ENCODE measurements at places on chromosomes 4 and X.

- no peak for DNase-seq
Measured at GRCh38 chr4:8838296-8838960, 33.2 kb downstream of the HMX1 start.

DNA sequence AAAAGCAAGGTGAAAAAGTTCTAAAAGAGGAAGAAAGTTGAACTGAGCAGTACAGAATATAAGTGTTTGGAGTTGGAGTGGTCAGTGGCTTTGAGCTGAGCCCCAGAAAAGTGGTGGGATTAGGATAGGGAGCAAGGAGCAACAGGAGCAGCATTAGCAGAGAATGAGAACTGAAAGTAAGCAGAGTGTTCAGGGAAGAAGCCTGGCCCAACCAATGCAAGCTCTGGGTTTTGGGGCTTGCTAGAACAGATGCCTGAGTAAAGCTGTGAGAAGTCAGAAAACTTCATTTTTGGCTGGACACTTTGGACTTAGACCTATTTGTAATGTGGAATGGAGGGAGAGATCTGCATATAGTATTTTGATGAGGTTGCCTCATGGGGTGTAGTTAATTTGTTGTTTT, 17.8 kb downstream of the JADE1 start:
- DNase-seq, result no peak

GRCh38 chrX:96551322-96551872, 133.2 kb upstream of the DIAPH2 start:
- no peak for DNase-seq

GRCh38 chrX:150456466-150456865, 93.3 kb downstream of the MAMLD1 start:
- DNase-seq, result no peak

- peak; percentile 37 for DNase-seq
Measured at GRCh38 chr4:37453281-37453998, 208.9 kb downstream of the NWD2 start.

DNA sequence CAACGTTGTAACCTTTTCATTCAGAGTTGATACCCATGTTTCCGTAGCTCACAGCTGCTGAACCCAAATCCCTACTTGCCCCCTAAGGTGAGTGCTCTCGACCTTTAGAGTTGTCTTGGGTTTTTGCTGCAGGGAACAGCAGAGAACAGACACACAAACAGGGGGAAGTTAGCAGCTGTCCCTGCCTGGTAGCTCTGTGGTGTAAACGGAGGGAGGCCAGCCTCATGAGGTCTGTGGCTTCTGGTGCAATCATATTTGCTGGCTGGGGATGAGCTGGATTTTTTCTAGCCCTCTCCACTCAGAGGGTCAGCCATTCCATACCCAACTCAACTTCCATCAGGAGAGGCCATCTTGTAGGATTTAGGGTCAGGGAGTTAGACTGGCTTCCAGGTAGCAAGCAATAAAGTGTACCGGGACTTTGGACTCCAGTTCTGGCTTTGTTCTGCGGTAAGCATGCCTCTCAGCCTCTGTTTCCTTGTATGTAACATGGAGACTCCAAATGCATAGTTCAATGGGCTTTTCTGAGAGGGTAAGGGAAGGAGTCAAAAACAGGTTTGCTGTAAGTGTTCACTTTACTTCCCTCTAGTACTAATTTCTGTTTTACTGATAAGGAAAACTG, 218.9 kb downstream of the MID1IP1 start:
- DNase-seq, result no peak

DNA sequence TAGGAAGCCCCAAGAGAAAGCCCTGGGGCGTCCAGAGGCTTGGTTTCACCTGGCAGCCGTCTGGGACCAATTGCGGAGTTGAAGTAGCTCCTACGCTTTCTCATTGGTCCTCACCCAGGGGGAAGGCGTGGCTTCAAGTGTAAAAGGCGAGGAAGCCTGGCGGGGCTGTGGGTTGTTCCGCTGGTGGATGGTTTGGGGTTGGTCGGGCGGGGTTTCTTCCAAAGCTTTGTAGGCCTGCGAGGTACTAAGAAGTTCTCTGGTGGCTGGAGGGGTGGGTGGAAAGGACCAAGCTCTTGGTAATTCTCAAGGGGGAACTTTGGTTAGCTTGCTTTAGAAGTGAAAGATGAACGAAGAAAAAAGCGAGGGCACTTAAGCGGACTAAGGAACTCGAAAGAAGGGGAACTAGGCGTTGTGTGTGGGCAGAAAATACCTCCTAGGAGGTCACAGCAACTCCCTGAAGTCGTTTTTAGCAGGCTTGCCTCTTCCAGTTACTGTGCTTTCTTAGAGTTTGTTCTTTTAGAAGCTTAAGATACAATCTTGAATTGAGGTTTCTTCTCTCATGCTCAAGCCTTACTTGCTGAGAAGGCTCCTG, 36.6 kb downstream of the CCNG2 start:
- DNase-seq, result no peak

DNA sequence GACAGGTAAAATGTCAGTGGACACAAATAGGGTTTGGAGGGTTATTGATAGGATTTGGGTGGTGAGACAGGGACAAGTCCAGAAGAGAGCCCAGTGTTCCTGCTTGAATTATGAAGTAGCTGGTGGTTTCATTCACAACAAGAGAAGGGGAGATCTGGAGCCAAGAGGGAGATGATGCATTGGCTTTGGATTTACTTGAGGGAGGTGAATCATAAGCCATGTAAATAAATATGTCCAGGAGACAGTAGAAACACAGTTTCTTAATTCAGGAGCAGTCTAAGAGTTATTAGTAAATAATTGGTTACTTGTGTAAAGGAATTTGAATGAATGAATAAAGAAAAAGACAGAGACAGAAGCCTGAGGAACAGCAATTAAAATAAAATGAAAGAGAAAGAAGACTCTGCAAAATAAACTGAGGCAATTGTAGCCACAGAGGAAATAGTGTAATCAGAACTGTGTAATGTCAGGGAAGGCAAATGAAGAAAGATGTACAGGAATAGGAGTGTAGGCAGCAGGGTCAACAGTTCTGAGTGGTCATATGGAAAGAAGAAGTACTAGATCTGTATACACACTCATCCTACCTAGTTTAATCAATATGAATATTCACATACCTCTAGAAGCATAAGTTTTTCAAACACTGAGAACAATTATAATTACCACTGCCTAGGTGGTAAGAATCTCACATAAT, 50.2 kb upstream of the CXCL8 start:
- DNase-seq, result no peak

DNA sequence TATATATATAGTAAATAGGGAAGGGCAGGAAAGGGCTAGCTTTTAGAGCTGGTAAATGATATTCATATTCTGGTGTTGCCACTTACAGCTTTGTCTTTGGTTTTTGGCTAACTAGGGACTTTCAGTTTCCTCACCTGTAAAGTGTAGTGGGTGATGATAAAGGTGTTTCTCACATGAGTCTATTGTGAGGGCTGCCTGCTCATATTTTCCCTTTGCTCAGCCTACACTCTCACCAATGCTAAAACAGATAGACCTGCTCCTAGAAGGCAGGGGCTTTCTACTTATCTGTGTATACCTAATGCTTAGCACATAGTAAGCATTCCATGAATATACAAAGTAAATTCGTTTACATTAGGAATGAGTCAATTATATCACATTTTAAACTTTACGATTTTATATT, 137.2 kb upstream of the HS3ST1 start:
- DNase-seq, result no peak

- DNase-seq, result no peak
Measured at GRCh38 chr4:53608649-53609048, 17.4 kb upstream of the LNX1 start.

DNA sequence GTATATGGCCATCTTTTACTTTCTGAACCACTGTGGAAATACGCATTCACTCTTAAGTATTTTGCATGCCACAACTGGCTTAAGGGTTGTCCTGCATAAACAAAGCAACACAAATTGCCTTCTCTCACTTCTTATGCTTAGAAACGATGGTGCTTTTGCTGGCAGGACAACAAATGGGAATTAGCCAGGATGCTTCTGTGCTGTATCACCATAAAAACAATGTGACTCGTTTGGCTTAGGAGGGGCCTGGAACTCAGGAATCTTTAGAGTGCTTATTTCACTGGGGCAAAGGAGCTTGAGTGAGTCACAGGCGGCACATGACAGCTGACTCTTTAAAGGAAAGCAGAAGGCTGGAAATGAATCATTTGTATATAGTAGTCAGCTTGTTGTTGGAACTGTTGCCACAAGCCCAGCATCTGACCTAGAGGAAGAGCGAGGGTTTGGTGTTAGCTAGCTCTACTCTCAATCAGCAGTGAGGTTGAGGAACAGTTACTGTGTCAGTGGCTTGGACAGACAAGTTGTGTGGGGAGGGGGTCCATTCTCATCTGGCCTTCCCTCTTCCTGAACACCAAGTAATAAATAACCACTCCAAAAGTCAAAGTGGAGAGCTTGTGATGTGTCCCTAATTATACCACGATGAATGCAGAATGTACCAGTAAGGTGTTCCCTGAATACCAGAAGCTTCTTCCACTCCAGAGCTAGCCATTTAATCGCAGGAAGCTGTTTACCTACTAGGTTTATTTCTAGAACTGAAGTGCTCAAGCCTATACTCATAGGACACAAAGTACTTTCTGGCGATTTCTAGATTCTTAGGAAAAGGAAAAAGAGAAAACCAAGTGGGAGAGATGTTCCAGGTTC, 293.1 kb downstream of the CAMK2D start:
- no peak for DNase-seq

- no peak for DNase-seq
Measured at GRCh38 chr4:183478123-183478522, 26.7 kb upstream of the ING2 start.

DNA sequence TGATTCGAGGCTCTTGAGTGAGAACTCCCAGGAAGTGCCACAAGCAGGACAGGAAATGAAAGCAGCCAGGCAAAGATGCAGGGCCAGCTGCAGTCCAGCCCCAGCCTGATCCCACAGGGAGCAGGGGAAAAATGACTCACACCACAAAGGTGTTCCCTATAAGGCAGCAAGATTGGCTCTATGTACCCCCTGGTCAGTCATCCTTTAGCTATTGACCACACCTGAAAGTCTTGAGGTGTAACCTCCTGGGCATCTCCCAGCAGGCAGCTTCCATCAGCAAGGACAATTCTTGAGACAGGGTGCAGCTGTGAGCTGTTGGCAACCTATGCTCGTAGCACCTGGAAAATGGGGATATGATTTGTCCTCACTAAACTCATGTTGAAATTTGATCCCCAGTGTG, 27.9 kb upstream of the EXOC1L start:
- no peak for DNase-seq

DNA sequence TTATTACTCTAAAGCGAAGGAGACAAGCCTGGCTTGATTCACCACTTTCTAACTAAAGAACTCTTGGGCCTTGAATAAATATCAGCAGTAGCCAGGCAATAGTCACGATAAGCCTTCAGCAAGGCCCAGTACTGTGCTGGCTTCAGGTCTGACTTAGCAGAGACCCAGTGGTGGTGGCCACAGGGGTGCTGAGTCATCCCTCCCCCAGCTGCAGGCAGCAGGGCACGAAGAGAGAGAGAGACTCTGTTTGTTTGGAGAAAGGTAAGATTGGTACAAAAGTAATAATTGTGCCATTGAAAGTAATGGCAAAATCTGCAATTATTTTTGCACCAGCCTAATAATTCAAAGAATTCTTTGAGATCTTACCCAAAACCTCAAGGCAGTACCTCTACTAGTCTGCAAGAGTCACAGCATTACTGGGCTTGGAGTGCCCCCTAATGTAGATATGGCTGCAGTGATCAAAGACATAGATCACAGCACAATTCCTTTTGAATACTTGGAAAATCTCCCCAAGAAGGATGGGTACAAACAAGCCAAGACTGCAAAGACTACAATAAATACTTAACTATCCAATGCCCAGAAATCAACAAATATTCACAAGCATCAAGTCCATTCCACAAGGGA, 159.5 kb upstream of the USP38 start:
- no peak for DNase-seq

DNA sequence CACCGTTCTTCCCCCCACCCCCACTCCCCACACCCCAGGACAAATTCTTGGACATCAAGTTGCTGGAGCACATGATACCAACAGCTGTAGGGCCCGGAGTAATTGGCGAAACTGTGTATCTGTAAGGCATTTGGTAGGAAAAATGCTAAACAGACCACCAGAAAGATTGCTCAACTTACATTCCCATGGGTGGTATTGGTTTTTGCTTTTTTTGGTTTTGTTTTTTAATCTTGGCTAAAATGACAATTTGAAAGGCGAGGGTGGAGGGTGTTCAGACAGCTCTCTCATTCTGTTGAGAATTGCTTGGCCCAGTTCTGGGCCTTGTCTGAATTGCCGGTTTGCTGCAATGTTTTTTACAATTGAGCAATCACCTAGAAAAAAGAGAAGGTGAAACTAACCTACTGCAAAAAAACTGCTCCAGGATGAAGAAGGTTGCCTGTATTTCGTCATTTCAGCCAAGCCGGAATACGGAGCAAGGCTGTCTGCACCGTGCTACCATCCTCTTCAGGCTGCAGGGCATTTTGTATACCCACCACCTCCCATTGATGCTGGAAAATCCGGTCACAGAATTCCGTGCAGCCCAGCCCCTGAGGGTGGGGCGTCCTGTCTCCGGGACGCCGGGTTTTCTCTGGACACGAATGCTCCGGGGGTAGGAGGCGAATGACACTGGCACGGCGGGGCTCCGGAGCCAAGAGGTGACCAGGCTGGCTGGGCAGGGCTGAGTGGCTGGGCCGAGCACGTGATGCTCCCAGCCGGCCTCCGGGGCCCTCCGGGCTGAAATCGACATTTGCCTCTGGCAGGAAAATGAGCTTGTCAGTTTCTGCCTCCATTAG, at the start of gene CLCN4:
CLCN4 (plus strand) TSS at position 777 of the 833 bp plus-strand sequence. CDS start 28,058 bp downstream, outside the sequence.
- no peak for DNase-seq

GRCh38 chr4:13399257-13399656, 84.9 kb downstream of the RAB28 start:
- no peak for DNase-seq

DNA sequence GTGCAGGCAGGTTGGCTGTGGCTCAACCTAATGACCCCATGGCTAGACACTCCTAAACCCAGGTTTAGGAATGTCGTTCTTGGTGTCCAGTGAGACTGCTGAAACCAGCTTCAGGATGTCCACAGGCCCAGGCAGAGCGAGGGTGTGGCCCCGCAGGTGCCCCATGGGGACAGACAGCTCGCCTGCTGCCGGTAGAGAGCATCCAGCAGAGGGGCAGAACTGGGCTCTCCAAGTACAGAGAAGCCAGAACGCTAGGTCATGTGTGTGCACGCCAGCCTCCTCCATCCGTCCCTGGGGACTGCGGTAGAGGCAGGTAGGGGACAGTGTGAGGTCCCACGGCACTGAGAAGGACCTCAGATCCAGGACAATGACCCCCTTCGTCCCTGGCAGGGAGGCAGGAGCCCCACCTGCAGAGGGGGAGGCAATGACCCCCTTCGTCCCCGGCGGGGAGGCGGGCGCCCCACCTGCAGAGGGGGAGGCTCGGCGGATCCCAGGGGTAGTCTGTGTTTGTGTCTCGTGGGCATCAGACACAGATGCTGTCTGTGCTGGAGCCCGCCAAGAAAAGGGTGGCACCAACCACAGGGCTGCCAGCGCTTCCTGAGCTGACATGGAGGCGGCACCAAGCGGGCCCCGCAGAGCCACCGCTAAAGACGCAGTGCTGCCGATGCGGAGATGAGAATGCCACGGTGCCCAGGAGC, 118.4 kb downstream of the FAM53A start:
- no peak for DNase-seq
